ENCODE measurements at places on chromosomes 7 and 10. TPM values are rescaled to one million over a fixed set of nuclear protein-coding genes. Genes with fewer than 3 reads are reported as not detected.
A peak's percentile ranks its signal among the peaks of the same experiment; 100 is the strongest.

DNA sequence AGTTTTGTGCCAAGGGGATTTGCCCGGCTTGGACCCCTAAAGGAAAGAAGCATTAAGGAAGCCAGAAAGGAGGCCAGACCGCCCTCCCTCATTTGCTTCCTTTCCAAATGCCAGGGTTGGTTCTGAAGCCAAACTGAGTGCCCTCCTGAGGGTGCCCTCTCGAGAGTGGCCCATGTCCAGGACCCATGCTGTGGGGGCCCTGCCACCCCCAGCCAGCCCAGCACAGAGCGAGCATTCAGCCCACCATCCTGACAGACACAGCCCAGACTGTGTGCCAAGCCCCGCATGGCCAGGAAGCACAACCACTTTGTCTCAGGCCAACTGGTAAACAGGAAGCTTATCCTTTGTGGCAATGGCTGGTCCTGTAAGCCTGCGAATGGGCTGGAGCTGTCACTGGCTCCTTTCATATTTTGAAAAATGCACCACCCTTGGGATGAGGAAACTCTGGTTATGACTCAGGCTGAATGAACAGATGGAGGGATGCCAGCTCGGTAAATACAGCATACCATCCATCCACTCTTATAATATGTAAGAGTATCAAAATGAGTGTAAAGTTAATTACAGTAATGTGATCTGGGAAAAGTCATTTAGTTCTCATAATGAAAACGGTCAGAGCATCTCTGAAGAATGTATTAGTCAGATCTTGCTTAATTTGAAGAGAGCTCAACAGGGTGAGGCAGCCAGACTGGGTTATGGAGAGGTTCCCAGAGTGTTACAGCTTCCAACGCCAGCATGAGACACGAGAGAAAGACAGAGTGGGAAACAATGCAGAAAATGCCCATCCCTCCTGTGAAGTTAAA is 65.0 kb downstream of the STK17A start:
- peak; percentile 82 for DNase-seq

DNA sequence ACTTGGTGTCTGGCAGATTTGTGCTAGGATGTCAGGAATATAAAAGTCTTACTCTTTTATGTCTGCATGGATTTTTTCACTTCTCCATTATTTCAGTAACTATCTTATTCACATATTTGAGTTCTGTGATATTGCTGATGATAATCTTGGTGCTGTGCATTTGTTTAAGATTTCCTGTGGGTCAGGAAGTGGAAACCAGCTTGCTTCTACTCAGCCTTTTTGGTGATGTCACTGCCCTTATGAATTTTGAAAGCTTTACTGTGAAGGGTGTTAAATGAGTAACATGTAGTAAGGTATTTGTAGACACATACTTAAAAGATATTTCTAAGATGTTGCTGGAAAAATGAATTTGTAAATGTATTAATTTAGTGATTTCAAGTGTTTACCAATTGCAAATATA is 69.5 kb upstream of the VOPP1 start:
- peak; percentile 60 for DNase-seq

GRCh38 chr10:93030409-93030808 is 30.2 kb upstream of the CYP26C1 start:
- no peak for DNase-seq

DNA sequence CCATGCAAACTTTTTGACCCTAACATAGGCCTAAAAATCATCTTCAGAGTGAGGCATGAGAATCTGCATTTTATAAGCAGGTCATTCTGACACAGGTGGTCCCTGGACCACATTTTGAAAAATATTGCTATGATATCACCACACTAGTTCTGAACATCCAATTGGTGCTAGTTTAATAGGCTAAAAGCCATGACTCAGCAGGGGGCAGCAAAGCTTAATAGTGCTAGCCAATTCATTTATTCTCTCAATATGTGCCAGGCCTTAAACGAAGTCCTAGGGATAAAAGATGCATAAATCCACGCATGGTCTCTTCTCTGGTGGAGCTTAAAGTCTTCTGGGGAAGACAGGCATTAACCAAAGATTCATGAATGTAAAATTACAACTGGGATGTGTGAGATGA is 10.2 kb upstream of the SLC25A28 start:
- DNase-seq: no peak

- DNase-seq: no peak
These were observed 1.5 kb upstream of the RALA start for GRCh38 chr7:39621784-39622411.

DNA sequence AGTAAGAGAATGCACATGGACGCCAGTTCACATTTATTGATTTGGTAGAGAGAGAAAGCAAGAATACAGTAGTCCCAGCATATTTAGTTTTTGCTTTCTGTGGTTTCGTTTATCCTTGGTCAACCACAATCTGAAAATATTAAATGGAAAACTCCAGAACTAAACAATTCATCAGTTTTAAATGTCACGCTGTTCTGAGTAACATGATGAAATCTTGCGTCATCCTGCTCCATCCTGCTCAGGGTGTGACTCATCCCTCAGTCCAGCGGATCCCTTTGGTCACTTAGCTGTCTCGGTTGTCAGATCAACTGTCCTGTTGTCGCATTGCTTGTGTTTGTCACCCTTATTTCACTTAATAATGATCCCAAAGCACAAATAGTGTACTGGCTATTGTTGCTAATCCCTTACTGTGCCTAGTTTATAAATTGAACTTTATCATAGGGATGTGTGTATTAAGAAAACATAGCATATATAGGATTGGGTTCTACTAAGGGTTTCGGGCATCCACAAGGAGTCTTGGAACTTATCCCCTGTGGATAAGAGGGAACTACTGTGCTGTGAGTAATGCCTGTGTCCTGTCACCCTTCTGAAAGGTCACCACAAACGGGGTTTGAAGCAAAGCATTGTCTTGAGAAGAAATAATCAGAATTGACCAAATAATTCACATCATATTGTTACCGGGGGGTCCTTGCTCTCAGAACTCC is 73.6 kb downstream of the OTUD1 start:
- DNase-seq: peak; percentile 20

AKR1C4 gene
- total RNA-seq: not detected
